ENCODE measurements at places on chromosomes 12 and 14. TPM values are rescaled to one million over a fixed set of nuclear protein-coding genes. Genes with fewer than 3 reads are reported as not detected.

Gene SNRPF
- 11.8 TPM for total RNA-seq

DNA sequence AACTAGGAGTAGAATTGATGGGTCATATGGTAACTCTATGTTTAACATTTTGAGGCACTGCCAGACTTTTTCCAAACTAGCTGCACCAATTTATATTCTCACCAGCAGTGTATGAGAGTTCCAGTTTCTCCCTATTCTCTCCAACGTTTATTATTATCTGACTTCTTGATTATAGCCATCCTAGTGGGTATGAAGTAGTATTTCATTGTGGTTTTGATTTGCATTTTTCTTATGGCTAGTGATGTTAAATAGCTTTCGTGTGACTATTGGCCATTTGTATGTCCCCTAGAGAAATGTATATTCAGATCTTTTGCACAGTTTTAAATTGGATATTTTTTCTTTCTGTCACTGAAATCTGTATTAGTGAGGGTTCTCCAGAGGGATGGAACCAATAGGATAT is 37.8 kb downstream of the HELB start:
- no peaks in the 10 kb centered on the region for H3K27me3 ChIP-seq
- DNase-seq, result no peak
- H3K4me3 ChIP-seq, result no peak overlapping the region
- H3K4me1 ChIP-seq, result no peaks in the 10 kb centered on the region

- peaks cover 54% of the 10 kb centered on the region for H3K27me3 ChIP-seq
- H3K4me3 ChIP-seq, result no peak overlapping the region
- no peak for DNase-seq
- no peaks in the 10 kb centered on the region for H3K4me1 ChIP-seq
- no peak overlapping the region for H3K27ac ChIP-seq
- no peaks in the 10 kb centered on the region for H3K36me3 ChIP-seq
Observed at GRCh38 chr12:131379738-131380137, 331.2 kb upstream of the SFSWAP start.

Gene KRT73
- total RNA-seq, result not detected

Gene TC2N
- 166 TPM for total RNA-seq

- no peaks in the 10 kb centered on the region for H3K4me1 ChIP-seq
- no peaks in the 10 kb centered on the region for H3K36me3 ChIP-seq
- H3K4me3 ChIP-seq, result no peak overlapping the region
- H3K27me3 ChIP-seq, result no peaks in the 10 kb centered on the region
Observed at GRCh38 chr12:39972119-39972518, 133.8 kb downstream of the SLC2A13 start.

DNA sequence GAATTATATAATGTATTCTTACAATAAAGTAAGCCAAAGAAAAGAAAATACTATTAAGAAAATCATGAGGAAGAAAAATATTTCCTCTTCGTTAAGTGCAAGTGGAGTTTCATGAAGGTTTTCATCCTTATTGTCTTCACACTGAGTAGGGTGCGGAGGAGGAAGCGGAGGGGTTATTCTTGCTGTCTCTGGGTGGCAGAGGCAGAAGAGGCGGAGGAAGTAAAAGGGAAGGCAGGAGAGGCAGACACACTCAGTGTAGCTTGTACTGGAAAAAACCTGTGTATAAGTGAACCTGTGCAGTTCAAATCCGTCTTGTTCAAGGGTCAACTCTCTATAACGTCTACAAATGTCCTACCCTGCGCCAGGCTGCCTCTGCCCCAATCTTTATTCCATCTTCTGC is 22.0 kb upstream of the BCL2L14 start:
- H3K4me1 ChIP-seq, result no peaks in the 10 kb centered on the region
- no peak overlapping the region for H3K27ac ChIP-seq
- no peaks in the 10 kb centered on the region for H3K36me3 ChIP-seq
- no peak for DNase-seq
- H3K4me3 ChIP-seq, result no peak overlapping the region

DNA sequence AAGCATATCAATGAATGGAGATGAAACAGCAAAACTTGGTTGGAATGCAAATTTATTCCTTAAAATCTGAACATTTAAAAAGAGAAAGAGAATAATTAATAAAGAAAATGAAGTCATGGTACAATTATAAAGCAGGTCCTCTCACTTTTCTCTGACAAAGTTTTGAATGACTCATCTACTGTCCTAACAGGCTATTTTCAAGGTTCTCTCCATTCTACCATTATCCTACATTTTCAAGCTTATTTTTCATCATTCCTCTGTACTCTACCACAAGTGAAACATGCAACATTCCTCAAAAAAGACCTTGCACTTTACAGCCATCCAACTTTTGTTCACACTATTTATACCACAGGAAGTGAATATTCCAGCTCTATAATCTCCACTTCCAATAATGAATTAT is 36.9 kb upstream of the AP4S1 start:
- H3K27ac ChIP-seq, result no peak overlapping the region
- H3K27me3 ChIP-seq, result no peaks in the 10 kb centered on the region

GRCh38 chr12:12786351-12786705 is 869 bp downstream of the APOLD1 start:
- H3K36me3 ChIP-seq, result no peaks in the 10 kb centered on the region
- H3K27ac ChIP-seq, result peak overlapping the region; percentile 94
- no peaks in the 10 kb centered on the region for H3K4me1 ChIP-seq
- no peak for DNase-seq
- no peaks in the 10 kb centered on the region for H3K27me3 ChIP-seq

DNA sequence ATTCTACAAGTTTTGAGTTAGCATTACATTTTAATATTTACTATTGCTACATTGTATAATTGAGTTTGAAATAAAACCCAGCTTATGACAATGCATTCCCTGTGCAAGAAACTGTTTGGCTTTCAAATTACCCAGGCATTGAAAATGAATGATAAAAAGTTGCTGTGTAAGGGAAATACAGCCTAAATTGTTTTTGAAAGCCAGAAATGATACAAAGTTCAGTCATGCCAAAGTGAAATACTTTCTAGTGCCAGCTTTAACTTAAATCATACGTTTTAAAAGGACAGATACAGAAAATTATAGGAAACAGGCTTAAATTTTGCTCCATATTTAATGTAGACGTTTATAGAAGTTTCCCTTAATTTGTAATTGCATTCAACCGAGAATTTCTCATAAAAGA is 2.8 kb downstream of the MGAT2 start:
- DNase-seq, result no peak
- H3K27me3 ChIP-seq, result no peaks in the 10 kb centered on the region
- H3K4me1 ChIP-seq, result peaks cover 4% of the 10 kb centered on the region

- H3K27ac ChIP-seq, result no peak overlapping the region
- no peak overlapping the region for H3K4me3 ChIP-seq
- no peaks in the 10 kb centered on the region for H3K36me3 ChIP-seq
- no peaks in the 10 kb centered on the region for H3K27me3 ChIP-seq
- no peak for DNase-seq
Observed at GRCh38 chr14:62428429-62429203, 616.6 kb downstream of the KCNH5 start.

- no peak for DNase-seq
- H3K36me3 ChIP-seq, result peaks cover 9% of the 10 kb centered on the region
- no peaks in the 10 kb centered on the region for H3K27me3 ChIP-seq
- H3K27ac ChIP-seq, result peak overlapping the region; percentile 1
Observed at GRCh38 chr12:111450676-111451075, 45.0 kb downstream of the SH2B3 start.

DNA sequence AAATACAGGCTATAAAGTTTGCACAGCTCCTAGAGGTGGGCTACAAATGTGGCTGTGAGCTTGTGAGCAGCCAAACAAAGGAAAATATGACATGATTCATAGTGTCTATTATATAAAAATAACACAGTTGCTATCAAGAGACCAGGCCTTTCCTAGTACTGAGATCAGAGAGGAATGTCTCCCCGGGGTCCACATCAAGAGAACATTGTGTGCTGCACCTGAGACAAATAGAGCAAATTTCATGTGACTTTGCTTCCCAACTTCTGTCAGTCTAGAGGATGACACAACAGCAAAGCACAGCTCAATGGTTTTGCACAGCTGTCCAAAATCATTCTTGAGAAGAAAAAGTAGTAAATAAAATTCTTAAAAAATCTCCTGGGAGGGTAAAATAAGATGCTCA is 297.5 kb upstream of the PRKD1 start:
- peak overlapping the region; percentile 93 for H3K27ac ChIP-seq
- H3K36me3 ChIP-seq, result no peaks in the 10 kb centered on the region
- no peak overlapping the region for H3K4me3 ChIP-seq
- no peak for DNase-seq

All from breast epithelium (tissue), 4 donors.